ENCODE measurements at places on chromosomes 16 and 17.

GRCh38 chr17:53516636-53517035, 306.1 kb upstream of the KIF2B start:
- DNase-seq: no peak

- DNase-seq: no peak
Measured at GRCh38 chr17:63039342-63039741, 73.3 kb downstream of the TANC2 start.

DNA sequence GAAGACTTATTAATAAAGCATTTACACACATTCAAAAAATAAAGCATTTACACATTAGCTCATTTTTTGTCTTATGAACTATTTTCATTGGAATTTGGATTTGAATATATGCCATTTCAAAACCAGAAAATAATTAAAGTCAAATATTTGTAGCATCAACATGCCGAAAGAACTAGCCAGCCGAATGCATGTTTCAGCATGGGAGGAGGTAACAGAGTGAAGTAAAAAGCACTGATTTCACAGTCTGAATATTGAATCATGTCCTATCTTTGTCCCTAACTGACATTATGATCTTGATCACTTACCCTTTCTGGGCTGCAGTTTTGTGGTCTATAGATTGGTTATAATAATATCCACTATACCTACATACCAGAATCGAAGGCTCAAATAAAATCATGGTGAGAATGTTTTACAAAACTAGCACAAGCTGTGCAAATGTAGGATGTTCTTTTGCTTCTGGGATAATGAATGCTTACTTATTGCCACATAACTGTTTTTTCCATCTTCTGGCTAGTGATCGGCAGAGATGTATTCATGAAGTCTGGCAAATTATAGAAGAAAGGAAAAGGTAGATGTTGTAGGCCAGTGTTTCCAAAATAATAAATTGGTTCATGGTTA, 84.7 kb downstream of the TUBD1 start:
- DNase-seq: no peak

DNA sequence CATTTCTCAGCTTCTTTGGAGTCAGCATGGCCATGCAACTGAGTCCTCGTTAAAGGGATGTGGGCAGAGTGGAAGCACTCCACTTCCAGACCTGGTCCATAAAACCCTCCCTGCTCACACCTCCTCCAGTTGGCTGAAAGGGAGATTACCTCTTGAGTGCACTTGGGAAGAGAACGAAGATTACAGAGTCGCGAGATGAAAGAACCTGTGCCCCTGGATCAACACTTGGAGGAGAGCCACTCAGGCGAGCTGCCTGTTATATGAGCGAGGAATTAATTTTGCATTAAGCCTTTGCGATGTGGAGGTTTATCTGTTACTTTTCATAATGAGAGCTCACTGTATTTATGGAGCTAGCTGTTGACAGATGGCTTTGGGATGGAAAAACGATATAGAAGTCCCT, 147.9 kb downstream of the MAF start:
- DNase-seq: no peak

GRCh38 chr16:69796285-69797118, 34.4 kb downstream of the WWP2 start:
- DNase-seq: no peak

GRCh38 chr17:63974594-63975192, 2.0 kb upstream of the SCN4A start:
- DNase-seq: no peak

GRCh38 chr16:31561426-31562233, 33.9 kb downstream of the AHSP start:
- no peak for DNase-seq

- no peak for DNase-seq
Measured at GRCh38 chr17:29358416-29358815, 31.7 kb upstream of the TAOK1 start.

DNA sequence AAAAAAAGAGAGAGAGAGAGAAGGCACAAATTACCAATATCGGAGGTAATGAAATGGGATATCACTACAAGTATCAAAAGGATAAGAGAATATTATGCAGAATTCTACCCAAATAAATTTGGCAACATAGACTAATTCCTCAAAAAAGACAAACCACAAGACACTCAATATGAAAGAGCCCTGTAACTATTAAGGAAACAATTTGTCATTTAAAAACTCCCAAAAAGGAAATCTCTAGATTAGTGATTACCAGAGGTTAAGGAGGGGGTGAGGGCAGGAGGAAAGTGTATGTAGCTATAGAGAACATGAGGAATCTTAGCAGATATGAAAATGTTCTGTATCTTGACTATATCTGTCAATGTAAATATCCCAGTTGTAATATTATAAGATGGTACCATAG, 54.0 kb downstream of the CFDP1 start:
- DNase-seq: no peak

DNA sequence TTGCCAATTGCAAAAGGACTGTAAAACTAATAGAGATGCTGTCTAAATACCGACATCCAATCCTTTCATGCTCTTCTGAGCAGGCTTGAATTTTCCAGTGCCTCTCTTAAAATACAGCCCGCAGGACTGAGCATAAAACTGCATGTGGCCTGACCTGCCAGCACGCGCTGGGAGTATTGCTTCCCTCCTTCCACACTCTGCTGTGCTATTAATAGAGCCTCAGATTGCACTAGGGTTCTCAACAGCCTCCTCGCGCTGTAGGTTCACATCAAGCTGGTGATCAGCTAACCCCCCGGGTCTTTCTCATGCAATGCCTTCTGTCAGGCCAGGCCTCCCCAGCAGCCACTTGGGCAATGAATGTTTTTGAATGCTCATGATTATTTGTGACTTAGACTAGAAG, 14.2 kb upstream of the MSI2 start:
- DNase-seq: no peak

Measured in cortex of kidney (tissue), 1 donor.